ENCODE measurements at places on chromosomes 12 and 14. TPM values are rescaled to one million over a fixed set of nuclear protein-coding genes. Genes with fewer than 3 reads are reported as not detected.

SART3 gene
- 73.4 TPM for total RNA-seq

IL22 gene
- not detected for total RNA-seq

DNA sequence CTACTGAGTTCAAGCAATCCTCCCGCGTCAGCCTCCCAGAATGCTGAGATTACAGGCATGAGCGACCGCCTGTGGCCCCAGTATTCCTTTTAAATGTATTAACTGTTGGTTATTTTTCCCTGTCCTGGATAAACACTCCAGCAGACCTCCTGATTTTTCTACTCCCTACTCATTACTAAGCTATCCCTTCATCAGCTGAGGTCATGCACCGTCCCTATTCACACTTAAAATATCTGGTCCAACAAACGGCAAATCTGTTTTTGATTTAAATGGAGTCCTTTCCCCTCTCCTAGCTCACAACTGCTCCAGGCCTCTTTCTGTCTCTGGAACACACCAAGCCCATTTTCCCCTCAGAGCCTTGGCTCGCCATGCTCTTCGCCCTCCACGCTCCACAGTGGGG lies 1003.3 kb upstream of the TMEM132C start:
- no peak for DNase-seq

- no peak for DNase-seq
These were observed 141.6 kb downstream of the GPHN start for GRCh38 chr14:66649498-66649897.

DNA sequence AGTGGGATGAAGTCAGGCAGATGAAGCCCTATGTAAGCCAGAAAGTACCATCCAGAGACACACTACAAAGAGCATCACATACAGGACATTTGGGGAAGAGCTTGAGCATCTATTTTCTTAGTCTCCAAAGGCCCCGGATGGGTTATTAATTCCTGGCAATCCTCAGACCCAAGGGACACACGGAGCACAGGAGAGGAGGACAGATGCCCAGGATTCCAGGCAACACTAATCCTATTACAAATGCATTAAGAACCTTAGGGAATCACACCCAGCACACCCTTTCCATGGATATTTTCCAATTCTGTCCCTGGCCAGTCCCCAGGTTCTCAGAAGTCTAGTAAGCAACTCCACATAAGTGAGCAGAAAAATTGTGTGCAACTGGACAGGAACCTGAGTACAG lies 65.9 kb downstream of the CMKLR1 start:
- DNase-seq = no peak

- no peak for DNase-seq
These were observed 202.2 kb downstream of the EXOC5 start for GRCh38 chr14:57066463-57066862.

- no peak for DNase-seq
These were observed 24.3 kb downstream of the HIF1A start for GRCh38 chr14:61719344-61720293.

Data from MCF 10A (cell line).